Mucosa of gallbladder (tissue), 1 donor: ENCODE measurements at places on chromosomes 1 and 21.

DNA sequence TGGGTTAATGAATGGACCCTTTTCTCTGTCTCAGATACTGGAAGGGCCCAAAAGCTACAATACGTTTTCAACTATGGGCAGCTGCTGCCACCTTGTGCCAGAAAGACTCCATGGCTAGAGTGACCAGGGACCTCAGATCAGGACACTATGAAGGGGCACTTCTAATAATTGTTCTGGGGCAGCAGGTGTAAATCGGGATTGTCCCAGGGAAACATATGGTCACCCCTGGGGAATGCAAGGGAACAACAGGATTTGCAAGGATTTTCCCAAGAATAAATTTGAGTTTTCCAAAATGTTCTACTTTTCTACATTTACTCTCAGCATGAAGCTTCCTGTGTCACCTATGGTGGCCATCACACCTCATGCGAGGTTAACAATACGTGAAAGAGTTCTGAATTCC is 12.0 kb upstream of the FCAMR start:
- DNase-seq = peak; percentile 58

DNA sequence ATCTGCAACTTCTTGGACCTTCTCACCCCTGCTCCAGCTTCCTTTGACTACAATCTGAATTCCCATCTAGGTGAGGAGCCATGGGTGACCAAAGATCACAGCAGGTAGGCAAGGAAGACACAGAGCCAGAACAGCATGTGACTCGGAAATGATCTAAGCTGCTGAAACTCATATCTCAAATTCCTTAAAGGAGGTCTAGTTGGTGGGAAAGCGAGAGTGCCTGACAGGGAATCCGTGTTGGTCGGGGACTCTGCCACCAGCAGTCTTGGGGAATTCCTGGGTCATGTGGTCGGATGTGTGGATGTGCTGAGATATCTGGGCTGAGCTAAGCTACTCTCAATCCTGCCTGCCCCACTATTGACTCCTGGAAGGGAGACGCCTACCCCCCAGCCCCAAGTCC is 3.2 kb upstream of the NUAK2 start:
- DNase-seq = no peak

DNA sequence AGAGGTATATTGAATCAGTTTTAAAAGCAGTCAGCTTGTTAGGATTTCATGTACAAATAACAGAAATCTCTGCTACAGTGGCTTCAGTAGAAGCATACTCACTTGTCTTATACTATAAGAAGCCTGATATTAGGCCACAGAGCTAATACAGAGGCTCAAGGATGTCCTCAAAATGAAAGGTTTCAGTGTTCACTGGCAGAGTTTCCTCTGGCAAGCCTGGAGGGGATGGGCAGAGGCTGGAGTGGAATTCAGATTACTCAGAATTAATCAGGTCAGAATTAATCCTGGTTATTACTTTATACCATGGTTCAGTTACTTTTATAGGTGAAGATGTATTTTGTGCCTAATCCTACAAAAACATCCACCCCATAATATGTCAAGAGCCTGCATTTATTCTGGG is 520.5 kb downstream of the USP25 start:
- no peak for DNase-seq

DNA sequence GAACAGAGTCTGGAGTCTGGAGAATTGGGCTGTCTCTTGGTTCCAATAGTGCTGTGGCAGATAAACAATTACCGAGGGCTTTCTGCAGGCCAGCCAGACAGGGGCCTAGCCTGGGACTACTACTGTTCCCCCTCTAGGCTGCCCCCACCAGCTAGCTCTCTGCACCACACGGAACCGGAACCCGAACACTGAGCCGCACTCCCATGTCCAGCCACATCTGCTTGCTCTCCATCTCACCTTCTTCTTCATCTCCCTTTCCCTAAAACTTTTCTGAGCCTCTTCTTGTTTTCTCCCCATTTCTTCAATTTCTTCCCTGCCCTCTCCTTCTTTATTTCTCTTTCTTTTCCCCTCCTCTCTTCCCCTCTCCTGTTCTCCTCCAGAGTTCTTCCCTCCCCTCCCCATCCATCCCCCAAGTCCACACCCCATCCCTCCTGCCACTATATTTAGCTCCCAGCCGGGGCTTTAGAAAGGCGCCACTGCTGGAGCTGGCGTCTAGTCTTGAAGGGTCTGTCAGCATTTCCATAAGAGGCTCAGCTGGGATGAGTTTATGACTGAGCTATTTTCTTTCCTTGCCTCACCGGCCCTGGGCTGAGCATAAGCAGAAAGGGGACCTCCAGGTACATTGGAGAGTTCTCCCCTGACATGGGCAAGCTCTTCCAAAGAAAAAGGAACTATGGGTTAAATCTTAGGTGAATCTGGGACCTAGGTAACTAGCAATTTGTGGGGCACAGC is 25.7 kb upstream of the ATP2B4 start:
- DNase-seq = no peak

DNA sequence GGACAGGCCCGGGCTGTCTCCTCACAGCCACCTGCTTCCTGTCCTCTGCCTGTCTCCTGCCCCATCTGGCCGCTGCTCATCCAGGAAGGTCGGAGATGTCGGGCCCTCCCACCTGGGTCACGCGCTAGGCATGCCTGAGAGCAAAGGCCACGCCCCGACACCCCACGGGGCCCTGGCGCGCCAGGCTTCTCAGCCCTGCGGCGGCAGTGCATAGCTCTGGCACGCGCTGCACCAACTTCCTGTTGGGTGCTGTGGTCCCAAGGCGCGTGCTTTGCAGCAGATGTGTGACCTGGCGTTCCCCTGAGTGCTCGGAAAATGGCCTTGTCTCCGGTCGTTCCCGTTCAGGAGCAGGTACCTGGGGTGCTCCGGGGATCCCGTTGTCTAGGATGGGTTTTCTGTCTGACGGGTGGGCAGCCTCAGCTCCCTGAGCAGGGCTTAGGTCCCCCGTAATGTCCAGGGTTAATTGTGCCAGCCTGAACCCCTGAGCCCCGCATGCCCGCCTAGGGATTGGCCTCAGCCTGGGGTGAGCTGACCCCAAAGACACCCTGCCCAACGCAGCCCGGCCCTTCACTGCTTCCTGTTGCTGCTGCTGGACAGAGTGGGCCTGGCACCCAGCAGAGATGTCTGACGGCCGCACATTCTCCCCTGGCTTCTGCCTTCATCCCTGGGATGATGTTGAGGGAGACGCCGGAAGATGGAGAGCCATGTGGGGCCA is 19.4 kb upstream of the KCNAB2 start:
- DNase-seq = peak; percentile 78

- DNase-seq = no peak
Measured at GRCh38 chr1:10761503-10762152, 34.8 kb downstream of the CASZ1 start.

DNA sequence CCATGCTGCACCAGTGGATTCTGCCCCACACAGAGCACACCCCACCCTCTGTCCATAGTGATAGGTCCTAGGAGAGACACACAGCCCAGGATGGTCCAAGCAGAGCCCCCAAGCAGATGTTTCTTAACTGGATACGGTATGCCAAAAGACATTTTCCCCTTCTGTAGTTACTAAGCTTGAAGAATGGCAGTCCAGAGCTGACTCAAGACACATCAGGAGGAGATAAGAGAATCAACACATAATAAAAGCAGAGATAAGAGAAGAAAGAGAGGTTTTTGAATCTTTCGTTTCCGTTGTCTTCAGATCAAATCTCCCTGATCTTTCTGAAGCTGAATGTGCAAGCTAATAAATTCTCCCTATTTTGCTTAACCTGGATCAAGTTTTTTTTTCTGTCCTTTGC is 21.8 kb upstream of the CASQ2 start:
- no peak for DNase-seq

- no peak for DNase-seq
Measured at GRCh38 chr1:145995148-145995881, 1.1 kb downstream of the TXNIP start.

- DNase-seq = no peak
Measured at GRCh38 chr1:246066573-246066972, 440.5 kb downstream of the SMYD3 start.

DNA sequence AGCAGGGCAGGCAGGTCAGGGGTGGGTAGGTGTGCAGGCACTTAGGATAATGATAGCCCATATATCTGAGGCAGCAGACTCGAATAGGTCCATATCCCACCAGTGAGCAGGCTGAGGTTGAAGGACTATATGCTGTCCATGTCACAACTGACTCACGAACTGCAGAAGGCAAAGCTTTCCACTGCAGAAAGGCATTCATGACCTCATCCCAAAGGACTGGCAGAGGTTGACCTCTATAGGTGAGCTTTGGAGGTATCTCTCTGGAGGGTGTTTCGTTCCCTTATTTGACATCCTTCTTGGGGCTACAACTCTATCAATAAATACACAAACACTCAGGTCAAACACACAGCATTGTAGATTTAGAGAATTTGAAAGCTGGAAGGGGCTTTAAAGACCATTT is 42.8 kb upstream of the MARK1 start:
- DNase-seq = no peak

GRCh38 chr1:94992863-94993563 is 66.1 kb upstream of the CNN3 start:
- DNase-seq = no peak

GRCh38 chr1:227378871-227379554 is 60.7 kb upstream of the CDC42BPA start:
- DNase-seq = no peak

GRCh38 chr1:186681121-186681520 is 898 bp upstream of the PTGS2 start:
- no peak for DNase-seq

GRCh38 chr1:245541369-245541768 is 386.6 kb downstream of the KIF26B start:
- DNase-seq = no peak

DNA sequence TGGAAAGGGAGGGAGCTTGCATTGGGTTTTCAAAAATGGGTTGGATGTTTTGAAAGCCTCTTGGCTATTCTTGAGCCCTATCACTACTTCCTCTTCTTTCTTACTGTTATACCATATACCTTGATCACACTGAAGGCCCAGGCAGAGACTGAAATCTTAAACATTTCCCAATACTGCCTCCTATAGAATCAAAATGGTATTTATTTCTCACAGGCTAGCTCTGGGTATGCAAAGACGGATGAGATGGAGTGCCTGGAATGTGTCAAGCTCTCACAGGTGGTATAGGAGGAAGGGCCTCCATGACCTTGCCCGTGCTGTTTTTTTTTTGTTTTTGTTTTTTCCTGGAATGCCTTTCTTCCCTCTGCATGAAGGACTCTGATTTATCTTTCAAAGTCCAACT is 268.4 kb upstream of the USP24 start:
- no peak for DNase-seq

DNA sequence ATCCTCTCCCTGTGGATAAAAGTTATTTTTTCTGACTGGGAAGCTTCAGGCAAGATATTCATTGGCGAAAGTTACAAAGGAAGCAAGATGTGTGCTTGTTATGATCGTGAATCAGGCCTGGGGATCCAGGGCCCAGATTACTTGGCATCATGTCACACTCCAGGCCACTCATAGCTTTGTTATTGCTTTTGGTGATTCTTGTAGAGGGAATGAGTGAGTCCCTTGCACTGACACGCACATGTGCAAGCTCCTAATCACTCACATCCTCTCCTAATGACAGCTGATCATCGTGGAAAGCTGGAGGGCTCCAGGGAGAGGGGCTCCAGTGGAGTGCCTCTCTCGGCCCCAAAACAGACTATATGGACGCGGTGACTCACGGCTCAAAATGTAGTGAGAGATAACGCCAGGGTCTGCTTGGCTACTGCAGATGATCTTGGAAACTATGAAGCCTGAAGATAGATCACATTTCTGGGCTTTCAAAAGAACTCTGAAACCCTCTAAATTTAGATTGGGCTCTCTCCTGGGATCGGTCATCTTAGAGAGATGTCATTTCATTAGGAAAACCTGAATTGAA is 481.1 kb upstream of the USP24 start:
- DNase-seq = no peak

- peak; percentile 24 for DNase-seq
Measured at GRCh38 chr1:195663549-195664280, 944.5 kb downstream of the KCNT2 start.

- peak; percentile 85 for DNase-seq
Measured at GRCh38 chr21:45294509-45295291, 7.0 kb upstream of the POFUT2 start.

GRCh38 chr1:66300972-66301451 is 232.9 kb upstream of the SGIP1 start:
- no peak for DNase-seq

DNA sequence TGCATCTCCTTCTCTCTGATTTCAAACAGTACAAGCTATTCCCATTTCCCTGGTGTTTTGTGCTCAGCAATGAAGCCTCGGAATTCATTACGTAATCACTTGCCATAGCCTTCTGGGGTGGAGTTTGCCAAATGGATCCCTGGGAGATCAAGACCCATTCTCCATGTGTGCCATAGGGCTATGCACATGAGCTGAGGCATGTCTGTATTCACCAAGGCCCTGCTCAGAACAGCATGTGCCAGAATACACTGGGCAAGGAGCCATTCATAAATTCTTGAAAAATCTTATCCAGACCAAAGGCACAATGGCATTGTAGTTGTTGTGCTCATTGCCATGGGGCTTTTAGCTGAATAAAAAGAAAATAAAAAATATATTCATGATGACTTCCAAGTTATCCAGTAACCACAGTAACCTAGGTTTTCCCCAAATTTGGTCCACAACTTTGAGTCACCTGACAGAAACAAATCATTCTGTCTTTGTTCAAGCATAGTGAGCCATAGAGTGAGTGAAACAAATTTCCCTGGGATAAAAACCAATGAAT is 53.0 kb downstream of the CRB1 start:
- DNase-seq = no peak

DNA sequence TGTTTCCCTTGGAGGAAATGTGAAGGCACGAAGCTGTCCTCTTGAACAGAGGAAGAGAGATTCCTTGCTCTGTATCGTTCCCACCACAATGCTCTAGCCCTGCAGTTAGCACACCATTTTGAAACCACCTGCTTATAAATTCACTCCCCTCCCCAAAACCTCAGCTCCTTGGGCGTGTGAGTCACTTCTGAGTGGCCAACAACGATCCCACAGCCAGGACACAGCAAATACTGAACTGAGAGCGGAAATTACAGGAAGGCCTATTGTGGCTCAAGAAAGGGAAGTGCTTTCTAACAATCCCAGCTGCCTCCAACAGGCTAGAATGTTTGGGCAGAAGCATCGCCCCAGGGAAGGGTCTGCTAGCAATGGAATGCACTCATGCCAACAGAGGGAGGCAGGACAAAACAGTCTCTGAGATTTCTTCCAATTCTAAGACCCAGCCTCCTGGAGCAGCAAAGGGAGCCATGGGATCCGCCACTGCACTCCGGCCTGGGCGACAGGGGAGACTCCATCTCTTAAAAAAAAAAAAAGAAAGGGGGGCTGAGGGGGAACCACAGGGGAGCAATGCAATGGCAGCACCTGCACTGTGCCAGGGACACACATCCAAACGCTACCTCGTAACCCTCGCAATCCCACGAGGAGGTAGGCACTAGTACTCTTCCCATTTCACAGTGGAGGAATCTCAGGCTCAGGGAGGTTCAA is 1.9 kb downstream of the TMEM53 start:
- DNase-seq = peak; percentile 27

GRCh38 chr1:234768569-234769283 is 158.7 kb upstream of the IRF2BP2 start:
- DNase-seq = no peak

DNA sequence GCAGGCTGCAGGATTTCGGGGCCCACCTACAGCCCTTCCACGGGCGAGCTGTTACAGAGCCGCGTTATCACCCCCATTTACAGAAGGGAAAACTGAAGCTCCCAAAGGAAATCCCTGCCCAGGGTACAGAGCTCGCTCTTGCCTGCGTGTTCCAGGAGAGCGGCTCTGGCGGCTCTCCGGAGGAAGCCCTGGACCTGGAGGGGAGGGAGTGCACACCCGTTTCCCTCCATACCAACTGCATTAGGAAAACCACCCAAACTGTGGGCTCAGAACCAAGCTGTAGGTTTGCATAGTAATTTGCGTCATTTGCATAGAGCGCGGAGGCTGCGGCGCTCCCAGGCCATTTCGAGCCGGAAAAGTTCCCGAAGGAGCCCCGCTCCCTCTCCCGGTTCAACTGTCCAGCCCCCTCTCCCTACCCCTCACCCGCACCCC is 24.7 kb upstream of the ADGRB2 start:
- no peak for DNase-seq
